ENCODE measurements at places on chromosomes 2 and 18.

DNA sequence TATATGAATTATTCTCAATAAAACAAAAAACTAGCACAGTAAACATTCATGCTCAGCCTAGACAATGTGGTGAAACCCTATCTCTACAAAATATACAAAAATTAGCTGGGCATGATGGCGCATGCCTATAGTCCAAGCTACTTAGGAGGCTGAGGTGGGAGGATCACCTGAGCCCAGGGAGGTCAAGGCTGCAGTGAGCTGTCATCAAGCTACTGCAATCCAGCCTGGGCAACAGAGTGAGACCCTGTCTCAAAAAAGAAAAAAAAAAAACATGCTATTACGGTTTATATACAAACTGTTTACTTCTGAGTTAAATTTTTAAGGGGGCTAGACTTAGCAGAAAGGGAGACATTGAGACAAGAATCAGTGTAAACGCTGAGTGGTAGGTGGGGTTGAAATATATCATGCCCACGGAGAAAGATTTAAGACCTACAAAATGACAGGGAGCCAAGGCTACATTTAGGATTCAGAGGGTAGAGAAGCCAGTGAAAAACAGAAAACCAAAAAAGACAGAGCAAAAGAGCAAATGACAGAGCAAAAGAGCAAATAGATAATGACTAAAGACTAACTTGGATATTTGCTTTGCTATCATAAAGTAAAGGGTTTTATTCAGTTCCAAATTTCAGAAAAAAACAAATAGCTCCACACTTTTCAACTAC lies 7.5 kb downstream of the TTC32 start:
- no peak for DNase-seq

DNA sequence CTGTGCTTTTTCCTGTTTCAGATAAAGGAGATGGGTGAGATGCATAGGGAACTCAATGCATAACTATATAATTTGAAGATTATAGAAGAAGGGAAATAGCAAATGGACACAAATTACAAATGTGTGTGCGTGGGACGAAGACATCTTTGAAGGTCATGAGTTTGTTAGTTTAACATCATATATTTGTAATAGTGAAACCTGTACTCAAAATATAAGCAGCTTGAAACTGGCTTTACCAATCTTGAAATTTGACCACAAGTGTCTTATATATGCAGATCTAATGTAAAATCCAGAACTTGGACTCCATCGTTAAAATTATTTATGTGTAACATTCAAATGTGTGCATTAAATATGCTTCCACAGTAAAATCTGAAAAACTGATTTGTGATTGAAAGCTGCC lies 16.4 kb upstream of the MSH2 start:
- no peak for DNase-seq

DNA sequence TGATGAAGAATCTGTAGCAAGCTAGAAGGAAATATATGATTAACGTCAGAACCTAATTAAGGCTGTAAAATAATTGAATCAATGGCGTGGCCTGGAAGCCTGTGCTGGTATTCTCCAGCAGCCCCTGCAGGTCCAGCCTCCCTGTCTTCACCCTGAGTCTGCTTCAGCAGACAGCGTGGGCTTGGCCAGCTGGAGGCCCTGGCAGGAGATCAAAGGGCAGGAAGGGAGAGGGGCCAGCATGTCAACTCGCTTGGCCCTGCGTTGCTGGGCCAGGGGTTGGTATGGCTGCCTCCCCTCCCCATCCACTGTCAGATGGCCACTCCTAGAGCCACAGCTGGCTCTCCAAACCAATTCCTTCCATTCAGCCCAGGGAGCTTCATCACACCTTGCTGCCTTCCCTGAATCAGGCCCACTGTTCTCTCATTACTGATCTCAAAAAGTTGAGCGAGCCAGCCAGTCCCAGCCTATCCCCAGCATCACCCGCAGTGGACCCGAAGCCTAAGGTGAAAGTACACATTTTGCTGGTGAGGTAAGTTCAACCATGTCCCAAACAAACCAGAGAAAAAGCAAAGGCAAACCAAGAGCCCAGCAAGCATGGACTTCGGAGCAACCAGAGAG lies 228.4 kb upstream of the AGAP1 start:
- DNase-seq, result no peak

- DNase-seq, result no peak
These were observed 83.2 kb upstream of the RND3 start for GRCh38 chr2:150570712-150571111.

GRCh38 chr18:70663141-70663540 lies 374.3 kb downstream of the SOCS6 start:
- DNase-seq, result no peak

GRCh38 chr2:239958473-239958765 lies 66.7 kb downstream of the NDUFA10 start:
- DNase-seq, result no peak

DNA sequence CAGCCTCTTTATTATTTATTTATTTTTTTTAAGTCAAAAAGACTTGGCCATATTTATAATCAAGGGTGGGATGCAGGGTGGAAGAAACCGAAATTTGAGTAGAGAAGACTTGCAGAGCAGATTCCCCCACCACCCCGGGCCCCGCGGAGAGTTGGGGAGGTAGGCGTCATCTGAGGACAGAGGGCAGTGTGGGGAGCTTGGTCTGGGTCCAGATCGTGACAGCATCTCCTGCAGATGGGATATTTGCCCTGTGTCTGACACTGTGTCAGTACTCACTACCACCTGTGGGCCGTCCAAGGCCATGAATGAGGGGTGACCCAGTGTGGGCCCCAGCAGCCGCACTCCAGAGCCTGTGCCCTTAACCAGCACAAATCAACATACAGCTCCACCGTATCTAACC lies 10.5 kb upstream of the PRELID3A start:
- no peak for DNase-seq

DNA sequence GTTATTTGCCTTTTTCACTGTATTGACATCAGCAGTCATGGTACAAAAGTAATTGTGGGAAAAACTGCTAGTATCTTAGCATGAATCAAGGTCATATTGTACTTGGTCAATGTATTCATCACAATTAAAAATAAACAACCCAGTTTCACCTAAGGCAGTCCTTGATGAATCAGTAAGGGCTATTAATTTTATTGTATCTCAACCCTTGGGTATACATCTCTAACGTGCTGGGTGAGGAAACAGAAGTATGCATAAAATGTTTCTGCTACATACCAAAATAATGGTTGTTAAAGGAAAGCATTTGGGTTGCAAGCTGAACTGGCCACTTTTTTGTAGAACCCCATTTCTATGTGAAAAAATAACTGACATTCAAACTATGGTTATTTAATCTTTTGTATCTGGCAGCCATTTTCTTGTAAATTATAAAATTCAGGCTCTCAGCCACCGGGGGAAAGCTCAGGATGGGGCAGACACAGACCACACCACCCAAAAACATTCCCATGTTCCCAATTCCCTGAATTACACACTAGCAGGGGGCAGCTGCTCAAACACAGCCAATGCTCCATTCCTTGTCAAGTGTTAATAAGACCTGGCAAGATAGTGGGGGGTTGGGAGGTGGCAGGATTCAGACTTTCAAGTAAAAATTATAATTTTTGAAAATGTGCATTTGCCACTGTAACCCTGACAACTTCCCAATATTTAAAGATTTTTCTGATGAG lies 49.3 kb downstream of the OLA1 start:
- no peak for DNase-seq

DNA sequence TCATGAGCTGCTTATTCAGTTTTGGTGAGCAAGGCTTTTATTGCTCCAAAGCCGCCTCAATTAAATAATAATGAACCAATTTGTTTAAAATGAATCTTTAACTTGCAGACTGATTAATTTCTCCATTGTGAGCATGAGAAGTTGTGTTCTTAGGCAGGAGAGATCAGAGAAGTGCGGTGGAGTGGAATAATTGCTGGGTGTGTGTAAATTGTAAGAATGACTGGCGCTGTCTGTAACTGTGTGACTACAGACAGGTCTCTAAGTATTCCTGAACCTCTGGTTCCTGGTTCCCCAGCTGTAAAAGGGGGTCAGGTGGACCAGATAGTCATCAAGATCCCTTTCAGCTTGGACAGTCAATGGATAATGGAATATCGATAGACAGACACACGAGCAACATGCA lies 98.0 kb upstream of the EFEMP1 start:
- DNase-seq, result no peak

DNA sequence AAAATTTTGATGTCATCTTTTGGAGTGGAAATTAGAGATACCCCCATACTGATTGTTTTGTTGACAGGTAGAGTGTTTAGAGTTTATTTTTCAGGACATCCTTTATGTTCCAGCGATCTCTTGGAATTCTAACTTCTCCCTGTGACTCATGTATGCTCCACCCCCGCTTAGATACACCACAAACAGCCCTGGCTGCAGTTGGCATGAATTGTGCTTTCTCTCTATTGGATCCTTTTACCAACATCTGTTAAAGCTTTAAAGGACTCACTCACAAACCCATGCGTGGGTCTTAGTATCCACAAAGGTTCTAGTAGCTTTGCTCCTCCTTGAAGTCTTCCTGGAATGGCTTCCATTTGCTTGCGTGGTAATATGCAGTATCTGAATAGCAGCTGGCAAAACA lies 409.5 kb upstream of the POU3F3 start:
- DNase-seq, result no peak

GRCh38 chr2:84429328-84429727 lies 29.8 kb downstream of the SUCLG1 start:
- no peak for DNase-seq

Measured in smooth muscle cell of the brain vasculature (primary cell).